Cardiac muscle cell (in vitro differentiated cells and primary cell): ENCODE measurements at places on chromosomes 2 and 18. TPM values are rescaled to one million over a fixed set of nuclear protein-coding genes. Genes with fewer than 3 reads are reported as not detected.

DNA sequence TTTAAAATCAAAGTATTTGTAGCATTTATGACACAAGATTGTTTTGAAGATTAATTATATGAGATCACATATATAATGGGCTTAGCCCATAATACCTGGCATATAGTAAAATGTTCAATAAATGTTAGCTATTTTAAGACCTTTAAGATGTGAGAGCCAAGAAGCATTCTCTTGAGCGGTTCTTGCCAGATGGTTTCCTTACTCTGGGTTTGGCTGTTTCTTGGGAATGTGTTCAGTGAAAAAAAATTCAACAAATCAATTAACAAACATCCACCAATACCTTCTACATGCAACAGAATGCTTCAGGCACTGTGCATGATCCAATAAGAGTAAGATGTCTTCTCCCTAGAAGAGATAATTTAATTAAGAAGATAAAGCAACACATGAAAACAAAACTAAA lies 230.4 kb downstream of the CMPK2 start:
- no peak for DNase-seq

The SLC30A3 gene
- total RNA-seq = 75.1 and 84.7 TPM in 2 replicates

DNA sequence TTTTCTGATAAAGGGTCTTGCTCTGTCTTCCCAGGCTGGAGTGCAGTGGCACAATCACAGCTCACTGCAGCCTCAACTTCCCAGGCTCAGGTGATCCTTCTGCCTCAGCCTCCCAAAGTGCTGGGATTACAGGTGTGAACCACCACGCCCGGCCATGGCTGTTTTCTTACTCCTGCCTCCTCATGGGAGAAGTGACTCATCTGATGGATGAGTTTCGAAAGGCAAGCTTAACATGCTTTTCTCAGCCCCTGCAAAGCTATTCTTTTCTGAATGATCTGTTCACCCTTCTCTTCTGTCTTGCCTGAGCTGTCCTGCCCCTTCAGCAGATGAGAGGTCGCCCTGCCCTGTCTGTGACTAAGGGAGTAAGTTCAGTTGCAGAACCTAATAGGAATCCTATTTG lies 929 bp upstream of the CREG2 start:
- DNase-seq = no peak

DNA sequence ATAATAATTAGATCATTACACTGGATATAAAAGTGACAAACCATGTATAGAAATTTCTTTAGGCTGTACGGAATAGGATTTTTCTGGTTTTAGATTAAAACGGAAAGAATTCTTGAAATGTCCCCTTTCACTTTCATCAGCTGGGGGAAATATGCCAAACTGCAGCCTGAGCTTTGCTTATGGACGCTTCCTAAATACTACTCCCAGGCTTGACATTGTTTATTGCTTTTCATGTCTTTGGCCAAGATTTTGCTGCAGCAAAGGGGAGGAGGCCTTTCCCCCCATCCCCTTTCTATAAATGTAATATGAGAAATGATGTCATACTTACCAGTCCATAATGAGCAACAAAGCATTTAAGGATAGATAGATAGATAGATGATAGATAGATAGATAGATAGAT lies 158.4 kb downstream of the MAP2 start:
- no peak for DNase-seq

GRCh38 chr2:133040170-133040569 lies 370.2 kb upstream of the LYPD1 start:
- no peak for DNase-seq

The GRHL1 gene
- total RNA-seq = 1.3 and 1.5 TPM in 2 replicates

DNA sequence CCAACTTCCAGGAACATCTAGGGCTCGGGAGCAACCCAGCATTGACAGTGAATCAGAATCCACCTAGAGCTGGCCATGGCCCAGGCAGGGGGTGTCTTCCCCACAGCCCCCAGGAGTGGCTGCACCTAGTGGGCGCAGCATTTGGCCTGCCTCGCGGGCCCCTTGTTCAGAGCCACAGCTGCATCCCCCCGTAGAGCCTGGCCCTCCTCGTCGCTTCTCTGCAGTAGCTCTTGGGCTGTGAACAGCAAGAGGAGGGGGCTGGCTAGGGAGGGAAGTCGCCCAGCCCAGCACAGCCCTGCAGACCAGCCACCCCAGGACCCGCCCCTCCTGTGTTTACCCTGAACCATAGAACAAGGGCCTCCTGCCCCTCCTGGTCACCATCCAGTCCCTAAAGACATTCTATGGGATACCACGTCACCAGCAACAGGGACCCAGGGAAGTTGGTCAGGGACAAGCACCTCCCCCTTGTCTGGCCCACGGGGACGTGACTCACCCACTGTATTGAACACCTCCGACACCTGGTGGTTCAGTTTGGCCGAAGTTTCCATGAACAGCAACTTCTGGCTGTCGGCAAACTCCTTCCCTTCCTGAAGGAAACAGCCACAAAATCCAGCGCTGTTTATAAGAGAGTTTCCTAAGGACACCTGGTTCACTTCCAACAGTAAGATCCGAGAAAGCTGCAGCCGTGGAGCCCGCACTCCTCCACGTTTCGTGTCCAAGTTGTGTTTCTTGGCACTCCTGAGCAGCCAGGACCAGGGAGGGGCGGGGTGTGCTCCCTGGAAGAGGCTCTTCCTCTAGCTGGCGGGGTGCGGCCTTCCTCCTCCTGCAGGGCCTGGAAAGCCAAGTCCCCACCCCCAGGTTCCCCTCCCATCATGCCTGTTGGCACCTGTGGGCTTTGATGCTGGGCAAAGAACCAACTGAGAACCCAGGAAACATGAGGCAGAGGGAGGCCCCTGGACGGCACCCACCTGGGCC lies 8.8 kb downstream of the PRLH start:
- DNase-seq = peak; percentile 37

GRCh38 chr2:56369316-56369715 lies 185.5 kb downstream of the CCDC85A start:
- DNase-seq = no peak

GRCh38 chr18:44516450-44516849 lies 164.2 kb upstream of the SETBP1 start:
- DNase-seq = no peak

GRCh38 chr2:234289834-234290590 lies 206.9 kb downstream of the ARL4C start:
- DNase-seq = no peak

GRCh38 chr18:9726175-9726574 lies 18.1 kb downstream of the RAB31 start:
- no peak for DNase-seq

DNA sequence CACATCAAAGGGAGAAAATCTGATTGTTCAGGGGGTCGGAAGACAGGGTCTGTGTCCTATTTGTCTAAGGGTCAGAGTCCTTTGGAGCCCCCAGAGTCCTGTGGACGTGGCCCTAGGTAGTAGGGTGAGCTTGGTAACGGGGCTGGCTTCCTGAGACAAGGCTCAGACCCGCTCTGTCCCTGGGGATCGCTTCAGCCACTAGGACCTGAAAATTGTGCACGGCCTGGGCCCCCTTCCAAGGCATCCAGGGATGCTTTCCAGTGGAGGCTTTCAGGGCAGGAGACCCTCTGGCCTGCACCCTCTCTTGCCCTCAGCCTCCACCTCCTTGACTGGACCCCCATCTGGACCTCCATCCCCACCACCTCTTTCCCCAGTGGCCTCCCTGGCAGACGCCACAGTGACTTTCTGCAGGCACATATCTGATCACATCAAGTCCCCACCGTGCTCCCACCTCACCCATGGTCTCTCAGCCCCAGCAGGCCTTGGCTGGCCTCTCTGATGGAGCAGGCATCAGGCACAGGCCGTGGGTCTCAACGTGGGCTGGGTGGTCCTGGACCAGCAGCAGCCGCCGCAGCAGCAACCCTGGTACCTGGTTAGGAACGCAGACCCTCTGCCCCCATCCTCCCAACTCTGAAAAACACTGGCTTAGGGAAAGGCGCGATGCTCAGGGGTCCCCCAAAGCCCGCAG lies 3.8 kb downstream of the PROC start:
- DNase-seq = no peak

GRCh38 chr2:228599781-228600180 lies 418.3 kb upstream of the SPHKAP start:
- no peak for DNase-seq

The WDPCP gene
- 9.2 and 11.8 TPM in 2 replicates for total RNA-seq

- no peak for DNase-seq
These were observed 16.9 kb downstream of the ACSL3 start for GRCh38 chr2:222877556-222878300.

The IL18R1 gene
- 0.07 and 0.12 TPM in 2 replicates for total RNA-seq

- peak; percentile 9 for DNase-seq
These were observed 147.8 kb downstream of the TMEM18 start for GRCh38 chr2:529424-529823.

DNA sequence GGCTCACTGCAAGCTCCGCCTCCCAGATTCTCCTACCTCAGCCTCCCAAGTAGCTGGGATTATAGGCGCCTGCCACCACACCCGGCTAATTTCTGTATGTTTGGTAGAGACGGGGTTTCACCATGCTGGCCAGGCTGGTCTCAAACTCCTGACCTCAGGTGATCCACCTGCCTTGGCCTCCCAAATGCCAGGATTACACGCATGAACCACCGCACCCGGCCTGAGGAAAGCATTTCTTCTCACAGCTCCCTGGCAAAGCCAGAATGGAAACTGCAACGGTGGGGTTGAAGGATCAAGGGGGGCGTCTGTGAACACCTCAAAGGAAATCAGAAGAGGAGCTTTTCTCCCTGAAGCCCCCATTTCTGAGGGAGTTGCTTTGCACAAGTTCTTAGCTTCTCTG lies 11.2 kb upstream of the TEX51 start:
- DNase-seq = no peak

GRCh38 chr2:96928277-96928781 lies 58.1 kb downstream of the FAM178B start:
- DNase-seq = no peak

- no peak for DNase-seq
These were observed 444.8 kb downstream of the PTPRM start for GRCh38 chr18:8011906-8012305.
